HuH-7 (cell line): ENCODE measurements at places on chromosomes 11 and 22.
A peak's percentile ranks its signal among the peaks of the same experiment; 100 is the strongest.

DNA sequence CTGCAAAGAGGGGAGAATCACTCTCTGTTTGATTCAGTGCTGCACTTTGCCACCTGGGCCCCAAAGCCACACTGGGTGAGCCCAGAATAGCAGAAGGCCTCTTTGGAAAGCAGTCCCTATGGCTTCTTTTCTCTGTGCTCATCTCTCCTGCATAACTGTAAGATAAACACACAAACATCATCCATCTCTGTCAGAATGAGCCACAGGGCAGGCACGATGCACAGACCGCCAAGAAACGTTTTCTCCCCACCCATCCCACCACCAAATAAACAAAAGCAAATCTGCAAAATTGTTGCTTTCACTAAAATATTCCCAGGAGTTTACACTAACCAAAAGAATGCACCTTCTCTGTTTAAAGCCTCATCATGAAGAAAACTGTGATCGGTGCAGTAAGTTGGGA is 196.4 kb upstream of the POU2AF2 start:
- no peak for DNase-seq

- no peak for DNase-seq
These were observed 233.4 kb upstream of the KIRREL3 start for GRCh38 chr11:127233998-127234397.

DNA sequence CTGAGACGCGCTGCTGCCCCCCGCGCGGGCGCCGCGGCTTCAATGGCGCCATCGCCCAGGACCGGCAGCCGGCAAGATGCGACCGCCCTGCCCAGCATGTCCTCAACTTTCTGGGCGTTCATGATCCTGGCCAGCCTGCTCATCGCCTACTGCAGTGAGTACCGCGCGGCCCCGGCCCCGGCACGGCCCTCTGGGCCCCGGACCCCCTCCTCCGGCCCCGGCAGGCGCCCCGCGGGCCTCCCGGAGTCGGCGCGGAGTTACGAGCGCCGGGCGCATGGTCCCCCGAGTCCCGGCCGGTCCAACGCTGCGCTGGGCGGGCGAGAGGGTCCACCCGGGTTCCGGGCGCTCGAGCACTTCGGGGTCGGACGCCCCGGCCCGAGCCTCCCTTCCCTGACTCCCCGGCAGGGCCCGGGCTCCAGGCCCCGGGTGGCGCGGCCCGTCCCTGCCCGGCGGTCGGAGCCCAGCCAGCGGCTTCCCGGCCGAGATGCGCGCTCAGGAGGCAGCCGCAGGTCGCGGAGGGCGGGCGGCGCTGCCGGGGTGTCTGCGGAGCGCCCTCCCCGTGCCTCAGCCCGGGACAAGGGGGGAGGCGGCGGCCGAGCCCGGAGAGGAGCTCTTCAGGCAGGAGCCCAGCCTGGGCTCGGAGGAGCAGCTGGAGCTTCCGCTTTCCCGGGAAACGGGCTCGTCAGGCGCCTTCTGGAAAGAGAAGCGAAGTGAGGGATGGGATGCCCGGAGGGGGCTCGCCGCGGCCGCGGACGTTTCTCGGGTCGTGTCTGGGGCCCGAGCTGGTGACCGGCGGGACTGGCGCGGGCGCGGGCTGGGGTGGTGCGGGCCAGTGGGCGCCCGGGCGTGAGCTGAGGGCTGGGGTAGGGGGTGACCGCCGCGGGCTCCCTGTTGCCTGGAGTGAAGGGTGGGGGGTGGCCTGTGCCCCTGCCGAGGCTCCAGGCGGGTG is 1337.8 kb downstream of the BRD1 start:
- DNase-seq, result no peak

- no peak for DNase-seq
These were observed 12.1 kb upstream of the TMEM45B start for GRCh38 chr11:129803533-129803932.

GRCh38 chr11:11230087-11230486 is 123.0 kb downstream of the CSNK2A3 start:
- no peak for DNase-seq

GRCh38 chr11:96388891-96389719 is 607 bp downstream of the CCDC82 start:
- peak; percentile 37 for DNase-seq
